NCI-H1436 treated with DMSO at 0.1 percent for 48 hours (cell line): ENCODE measurements at places on chromosomes 1 and 21.

DNA sequence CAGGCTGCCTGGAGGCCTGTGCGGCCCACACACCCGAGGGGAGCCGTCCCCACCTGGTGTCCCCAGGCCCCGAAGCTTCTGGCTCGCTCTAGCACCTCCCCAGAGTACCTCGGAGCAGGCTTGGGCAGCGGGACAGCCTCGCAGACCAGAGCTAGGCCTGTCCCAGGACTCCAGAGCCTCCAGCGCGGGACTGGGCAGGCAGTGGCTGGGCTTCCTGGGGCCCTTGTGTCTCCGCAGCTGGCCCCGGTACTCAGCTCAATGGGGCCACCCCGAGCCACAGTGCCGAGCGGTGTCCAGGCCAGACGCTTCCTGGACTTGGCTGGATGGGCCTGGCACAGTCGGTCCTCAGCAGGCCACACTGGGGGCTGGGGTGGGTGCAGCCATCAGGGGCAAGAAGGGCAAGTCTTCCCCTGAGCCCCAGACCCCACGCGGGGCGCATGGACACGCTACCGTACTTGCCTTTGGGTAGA, 4.9 kb downstream of the SCNN1D start:
- no peak for DNase-seq

- no peak for DNase-seq
Observed at GRCh38 chr1:205068457-205069040, 15.7 kb downstream of the TMEM81 start.

DNA sequence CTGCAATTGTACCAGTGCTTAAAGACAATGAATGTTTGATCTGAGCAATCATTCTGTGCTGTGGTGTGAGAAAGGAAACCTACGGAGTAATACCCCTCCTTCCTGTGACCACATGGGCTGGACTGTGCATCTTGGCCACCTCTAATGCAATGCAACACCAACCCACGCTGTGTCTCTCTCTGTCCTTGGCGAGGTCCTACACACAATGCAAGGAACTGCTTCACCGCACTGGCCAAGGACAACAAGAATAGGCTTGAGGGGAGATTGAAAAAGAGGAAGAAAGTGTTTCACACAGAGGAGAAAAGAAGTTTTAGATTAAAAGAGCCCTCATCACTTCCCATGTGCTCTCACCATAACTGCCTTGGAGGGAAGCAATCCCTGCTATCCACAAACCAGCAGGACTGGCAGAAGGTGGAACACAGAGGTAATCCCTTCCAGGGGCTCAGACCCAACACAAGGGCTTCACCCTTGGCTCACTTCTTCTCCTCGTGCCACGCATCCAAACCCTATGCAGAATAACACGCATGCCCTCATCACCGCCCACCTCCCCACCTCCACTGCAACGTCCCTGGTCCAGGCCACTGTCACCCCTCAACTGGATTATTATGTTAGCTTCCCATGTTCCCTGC, 112.5 kb upstream of the ERG start:
- no peak for DNase-seq

GRCh38 chr1:211732293-211732980, 57.0 kb upstream of the NEK2 start:
- no peak for DNase-seq

DNA sequence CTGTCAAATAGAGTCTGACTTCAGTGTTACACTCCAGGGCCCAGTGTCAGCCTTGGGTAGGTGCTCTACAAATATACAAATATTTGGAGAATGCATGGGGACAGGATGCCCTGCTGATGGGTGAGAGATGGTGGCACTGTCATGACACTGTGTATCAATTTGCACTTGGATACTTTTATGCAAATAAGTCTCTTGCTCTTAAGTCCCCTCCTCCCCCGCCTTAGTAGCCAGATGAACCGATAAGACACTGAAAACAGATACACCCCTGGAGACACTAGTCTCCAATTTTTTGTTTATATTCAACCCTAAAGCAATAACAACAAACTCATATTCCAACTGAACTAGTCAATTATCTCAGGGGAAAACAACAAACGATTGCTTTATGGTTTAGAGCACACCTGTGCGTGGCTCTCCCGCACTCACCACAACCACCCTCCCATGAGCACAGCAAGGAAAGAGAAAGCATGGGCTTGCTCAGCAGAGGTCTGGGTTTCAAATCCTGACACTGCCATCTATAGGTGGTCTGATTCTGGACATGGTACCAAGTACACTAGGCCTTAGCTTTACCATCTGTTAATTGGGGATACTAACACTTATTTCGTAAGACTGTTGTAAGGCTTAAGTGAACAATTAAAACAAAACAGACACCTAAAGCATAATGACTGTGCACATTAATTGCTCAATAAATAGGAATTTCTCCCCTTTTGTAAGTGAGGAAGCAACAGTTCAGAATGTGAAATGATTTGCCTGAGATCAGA, 50.3 kb downstream of the HIVEP3 start:
- no peak for DNase-seq

DNA sequence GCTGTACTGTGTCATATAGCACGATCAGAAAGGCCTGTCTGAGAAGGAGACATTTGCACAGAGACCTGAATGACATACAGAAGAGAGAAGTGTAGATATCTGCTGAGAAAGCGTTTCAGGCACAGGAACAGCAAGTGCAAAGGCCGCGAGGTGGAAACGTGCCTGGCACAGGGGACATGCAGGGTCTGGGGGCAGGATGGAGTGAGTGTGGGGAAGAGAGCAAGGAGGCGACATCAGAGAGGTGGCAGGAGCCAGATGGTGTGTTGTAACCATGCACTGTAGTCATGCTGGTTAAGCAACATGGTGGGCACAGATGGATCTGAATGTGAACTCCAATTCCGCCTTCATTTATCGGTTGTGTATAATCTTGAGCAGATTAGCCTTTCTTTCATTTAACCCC, 13.0 kb downstream of the KRTCAP2 start:
- no peak for DNase-seq

DNA sequence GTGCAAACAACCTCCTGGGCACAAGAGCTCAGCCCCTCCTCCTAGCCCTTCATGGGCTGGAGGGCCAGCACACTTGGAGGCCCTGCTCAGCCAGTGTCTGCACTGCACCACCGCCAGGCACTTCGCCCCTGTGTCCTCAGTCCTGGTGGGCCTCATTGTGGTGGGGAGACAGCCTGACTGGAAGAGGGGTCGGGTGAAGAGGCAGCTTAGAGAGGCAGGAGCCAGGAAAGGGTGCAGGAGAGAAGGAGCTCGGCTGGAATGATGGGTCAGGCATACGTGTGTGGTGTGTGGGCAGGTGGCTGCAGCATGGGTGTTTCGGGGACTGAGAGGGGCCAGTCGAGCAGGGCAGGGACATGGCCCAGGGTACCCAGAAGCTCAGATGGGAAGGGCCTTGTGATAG, 4.1 kb downstream of the WNT3A start:
- no peak for DNase-seq

DNA sequence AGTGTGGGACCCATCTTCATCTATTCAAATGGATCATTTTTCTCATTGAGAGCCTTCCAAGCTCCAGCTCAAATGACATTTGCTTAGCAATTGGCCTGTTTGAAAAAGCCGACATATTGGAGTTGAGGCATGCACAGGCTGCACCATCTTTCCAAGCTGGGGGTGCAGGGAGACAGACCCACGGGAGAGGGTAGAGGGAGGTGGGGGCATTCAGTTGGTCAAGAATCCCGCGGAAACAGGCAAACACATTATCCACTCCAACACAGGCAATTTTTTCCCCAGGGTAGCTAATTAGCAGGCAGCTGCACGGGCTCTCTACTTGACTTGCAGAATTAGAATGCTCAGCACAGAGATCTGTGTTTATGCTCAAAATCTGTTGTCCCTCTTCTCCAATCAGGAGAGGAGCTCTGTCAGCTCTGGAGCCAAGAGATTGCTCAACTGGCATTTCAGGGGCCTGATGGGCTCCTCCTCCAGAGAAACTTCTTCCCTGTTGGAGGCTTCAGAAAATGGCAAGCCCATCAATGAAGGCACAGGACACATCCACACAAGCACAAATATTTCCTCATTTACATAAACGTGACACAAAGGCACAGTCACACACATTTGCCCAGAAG, 267.8 kb downstream of the FOXD2 start:
- DNase-seq = peak; percentile 95

GRCh38 chr1:227449051-227449450, 114.3 kb upstream of the ZNF678 start:
- DNase-seq = no peak

GRCh38 chr21:39867198-39867650, at the start of gene PCP4:
Gene PCP4, plus strand, starts transcription at chr21:39867438. Its CDS starts 64 bp downstream, at chr21:39867502.
- DNase-seq = peak; percentile 25

- DNase-seq = no peak
Observed at GRCh38 chr1:97038410-97038809, 316.8 kb downstream of the PTBP2 start.

GRCh38 chr1:112836642-112837041, 119.4 kb downstream of the SLC16A1 start:
- DNase-seq = no peak

GRCh38 chr1:168939110-168939946, 167.2 kb upstream of the ATP1B1 start:
- no peak for DNase-seq

DNA sequence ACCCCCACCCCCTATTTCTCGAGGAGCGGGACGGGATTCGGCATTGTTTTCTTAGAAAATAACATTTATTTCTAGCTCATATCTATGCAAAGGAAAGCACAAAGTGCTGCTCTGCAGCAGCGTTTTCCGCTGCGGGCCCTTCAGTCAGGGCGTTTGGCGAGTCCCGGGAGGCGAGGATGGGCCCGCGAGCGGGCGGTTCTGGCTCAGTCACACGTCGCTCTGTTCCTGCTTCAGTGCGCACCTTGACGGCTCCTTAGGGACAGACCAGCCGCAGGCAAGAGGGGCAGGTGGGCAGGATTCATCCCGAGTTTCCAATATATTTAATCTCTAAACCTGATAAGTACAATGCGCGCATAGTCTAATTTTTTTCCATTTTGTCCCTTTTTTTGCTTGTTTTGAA, 5.7 kb downstream of the DMRTA2 start:
- DNase-seq = no peak

DNA sequence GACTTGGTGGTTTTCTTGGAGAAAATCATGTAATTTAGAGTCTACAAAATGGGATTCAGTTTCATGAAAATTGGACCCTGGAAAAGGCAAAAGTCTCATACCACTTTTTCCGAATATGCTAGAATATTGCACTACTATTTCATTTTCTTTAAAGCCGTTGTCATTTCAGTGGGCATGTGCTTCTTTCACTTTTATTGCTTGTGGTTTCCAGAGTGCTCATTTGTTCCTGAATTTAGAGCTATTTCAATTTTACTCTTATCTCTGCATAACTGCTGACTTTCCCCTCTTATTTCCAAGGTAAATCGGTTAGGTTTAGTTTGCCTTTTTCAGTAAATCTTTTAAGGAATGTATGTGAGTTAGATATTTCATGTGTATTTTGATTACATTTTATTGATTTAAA, 11.6 kb downstream of the HHAT start:
- DNase-seq = no peak

DNA sequence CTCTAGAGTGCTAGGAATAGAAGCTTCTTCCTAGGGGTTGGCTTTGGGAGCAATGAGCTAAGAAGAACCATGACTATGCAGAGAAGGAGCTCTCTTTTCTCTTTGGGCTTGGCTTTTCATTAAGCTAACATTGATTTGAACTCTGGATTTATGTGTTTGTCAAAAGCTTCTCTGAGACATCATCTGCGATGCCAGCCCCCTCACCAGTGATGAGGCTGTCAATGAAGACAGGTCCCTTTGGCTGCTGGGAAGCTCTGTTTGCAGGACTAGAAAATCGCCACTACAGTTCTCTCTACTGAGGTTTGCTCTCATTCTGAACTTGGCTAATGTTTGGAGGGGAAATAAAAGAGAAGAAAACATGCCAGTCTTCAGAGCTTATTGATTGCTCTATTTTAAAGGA, 185.0 kb downstream of the PCP4 start:
- no peak for DNase-seq

GRCh38 chr1:172536256-172536655, 3.3 kb downstream of the SUCO start:
- DNase-seq = no peak

GRCh38 chr1:197422993-197423392, 154.9 kb downstream of the CRB1 start:
- DNase-seq = no peak

GRCh38 chr1:59427155-59427554, 130.3 kb downstream of the FGGY start:
- no peak for DNase-seq

- no peak for DNase-seq
Observed at GRCh38 chr1:32917521-32917920, 16.3 kb upstream of the TMEM54 start.

DNA sequence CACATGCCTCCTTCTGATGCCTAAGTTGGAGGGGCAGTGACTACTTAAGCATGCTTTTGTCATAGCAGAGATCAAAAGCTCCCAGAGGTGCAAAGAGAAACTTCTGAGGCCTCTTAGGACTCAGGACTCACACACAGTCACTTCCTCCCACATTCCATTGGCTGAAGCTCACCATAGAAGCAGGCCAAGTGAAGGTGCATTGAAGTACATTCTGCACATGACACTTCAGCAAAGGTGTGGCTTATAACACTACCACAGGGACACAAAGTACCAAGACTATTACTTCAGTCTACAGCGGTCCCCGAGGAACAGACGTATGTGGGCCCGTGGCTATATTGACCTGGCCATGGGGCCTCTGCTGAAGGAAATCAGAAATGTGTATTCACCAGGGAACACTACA, 2.5 kb upstream of the POGK start:
- DNase-seq = no peak

- DNase-seq = no peak
Observed at GRCh38 chr21:41141031-41141457, 26.9 kb upstream of the BACE2 start.

DNA sequence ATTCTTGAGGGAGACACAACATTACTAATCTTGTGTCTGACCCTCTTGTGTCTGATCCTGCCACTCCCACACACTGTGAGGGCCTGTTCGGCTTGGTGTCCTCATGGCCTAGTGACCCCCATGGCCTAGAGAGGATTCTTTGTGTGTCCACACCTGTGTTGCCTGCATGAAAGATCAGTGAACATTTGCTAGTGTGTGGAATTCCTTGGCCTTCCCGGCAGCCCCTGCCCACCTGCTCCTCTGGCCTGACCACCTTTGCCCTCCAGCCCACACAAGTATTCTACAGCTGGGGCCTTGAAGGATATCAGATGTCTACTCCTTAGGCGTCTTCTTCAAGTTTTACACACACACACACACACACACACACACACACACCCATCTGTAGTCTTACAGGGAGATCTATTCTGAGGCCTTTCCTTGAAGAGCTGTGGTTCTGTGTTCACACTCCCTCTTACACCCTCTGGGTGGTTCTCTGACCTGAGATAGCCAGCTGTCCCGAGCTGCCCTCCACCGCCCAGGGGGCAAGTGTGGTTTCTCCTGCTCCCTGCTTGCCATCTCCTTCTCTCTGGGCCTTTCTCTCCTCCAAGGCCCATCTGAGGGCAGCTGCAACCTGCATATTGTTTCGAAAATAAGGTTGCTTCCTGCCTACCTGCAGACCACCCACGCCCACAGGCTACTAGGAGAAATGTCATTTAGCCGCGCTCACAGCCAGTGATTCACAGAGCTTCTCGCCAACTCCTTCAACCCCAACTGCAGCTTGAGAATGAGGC, 45.4 kb downstream of the CD247 start:
- no peak for DNase-seq

GRCh38 chr1:182646739-182647138, 37.6 kb downstream of the RGS8 start:
- DNase-seq = no peak
